Activated CD4-positive, alpha-beta T cell treated with anti-CD3 and anti-CD28 coated beads, Interleukin-2, amount 10 ng/mL, durations not matched to agents 7 days and 5 days (primary cell): ENCODE measurements at places on chromosomes 7 and 10. TPM values are rescaled to one million over a fixed set of nuclear protein-coding genes. Genes with fewer than 3 reads are reported as not detected.

GPER1 gene
- not detected for total RNA-seq

SERPINE1 gene
- total RNA-seq: 0.05 TPM

HMX3 gene
- total RNA-seq: not detected

PCLO gene
- not detected for total RNA-seq

IGFBP3 gene
- total RNA-seq: 4.0 TPM

FOXI2 gene
- total RNA-seq: not detected

TRA2A gene
- 109 TPM for total RNA-seq

TRIM24 gene
- total RNA-seq: 26.2 TPM

DNA sequence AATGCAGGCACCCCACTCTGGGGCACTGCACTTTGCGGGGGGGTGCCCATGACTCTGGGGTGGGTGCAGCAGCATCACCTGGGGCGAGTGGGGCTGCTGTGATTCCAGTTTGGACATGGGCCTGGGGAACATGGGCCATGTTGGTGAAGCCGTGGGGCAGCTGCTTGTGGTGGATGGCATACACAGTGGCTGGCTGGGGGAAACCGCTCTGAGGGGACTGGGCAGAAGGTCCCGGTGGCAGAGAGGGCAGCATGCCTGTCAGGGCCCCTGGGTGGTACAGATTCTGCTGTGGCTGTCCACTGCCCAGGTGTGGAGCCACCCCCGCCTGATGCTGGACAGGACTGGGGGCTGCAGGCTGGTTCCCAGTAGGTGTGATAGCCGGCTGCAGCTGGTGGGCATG lies 57.2 kb downstream of the LRRC72 start:
- H3K4me3 ChIP-seq: no peak overlapping the region
- no peaks in the 10 kb centered on the region for H3K27me3 ChIP-seq
- H3K4me1 ChIP-seq: no peaks in the 10 kb centered on the region
- no peaks in the 10 kb centered on the region for H3K36me3 ChIP-seq
- H3K27ac ChIP-seq: no peak overlapping the region
- DNase-seq: no peak

DNA sequence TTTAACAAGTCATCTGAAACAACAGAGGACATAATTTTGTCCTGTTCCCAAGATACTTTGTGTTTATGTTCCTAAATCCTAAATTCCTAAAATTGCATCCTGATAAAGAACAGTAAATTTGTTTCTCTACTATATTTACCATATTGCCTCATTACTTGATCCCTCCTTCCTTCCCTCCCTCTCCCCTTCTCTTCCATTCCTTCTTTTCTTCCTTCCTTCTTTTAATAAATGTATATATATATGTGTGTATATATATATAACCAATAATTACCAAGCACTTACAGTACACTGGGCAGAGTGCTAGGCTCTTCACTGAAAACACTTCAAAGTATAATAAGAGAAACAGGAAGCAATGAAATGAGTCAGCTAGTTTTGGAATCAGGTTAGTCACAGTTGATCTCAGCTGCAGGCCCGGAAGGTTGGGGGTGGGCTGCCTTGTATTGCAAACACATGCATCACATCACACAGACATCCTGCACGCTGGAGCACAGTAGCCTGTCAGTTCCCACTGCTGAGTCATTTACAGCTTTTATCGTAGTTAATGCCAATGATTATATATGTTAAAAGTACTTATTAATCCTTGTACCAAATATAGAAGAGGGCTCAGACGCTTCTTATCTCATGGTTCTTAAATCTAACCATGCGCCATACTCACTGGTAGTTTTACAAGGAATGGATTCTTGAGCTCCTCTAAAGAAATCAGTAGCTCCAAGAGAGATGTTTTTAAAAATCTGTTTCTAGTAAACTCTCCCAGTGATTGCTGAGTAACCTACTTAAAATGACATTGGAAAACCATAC lies 551.7 kb downstream of the GRM8 start:
- H3K4me1 ChIP-seq: peaks cover 6% of the 10 kb centered on the region
- H3K36me3 ChIP-seq: no peaks in the 10 kb centered on the region
- H3K27ac ChIP-seq: no peak overlapping the region
- H3K4me3 ChIP-seq: no peak overlapping the region
- DNase-seq: peak; percentile 59

DNA sequence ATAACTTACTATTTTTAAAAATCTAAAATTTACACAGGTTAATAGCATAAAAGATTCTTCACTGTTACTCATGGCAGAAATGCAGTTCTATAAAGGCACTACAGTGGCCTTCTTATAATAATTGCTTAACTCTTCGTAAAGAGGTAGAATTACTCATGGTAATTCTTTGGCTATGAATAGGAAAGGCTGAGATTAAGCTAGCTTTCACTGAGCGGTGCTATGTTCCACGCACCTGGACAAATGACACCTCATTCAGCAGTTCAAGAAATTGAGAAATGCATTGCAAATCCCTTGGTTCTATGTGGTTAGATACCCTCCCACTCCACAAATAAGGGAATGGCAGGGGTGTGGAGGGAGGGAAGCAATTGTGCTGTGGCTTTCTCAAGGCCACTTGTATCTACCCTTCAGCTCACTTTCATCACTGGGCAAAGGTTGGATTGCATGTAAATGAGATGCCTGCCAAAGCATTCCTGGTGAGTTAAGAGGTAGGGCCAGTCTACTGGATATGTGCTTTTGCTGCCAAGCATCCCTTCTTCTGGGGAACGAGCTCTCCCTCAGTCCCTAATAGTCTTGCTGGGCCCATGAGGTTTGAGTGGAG lies 210.9 kb downstream of the TEX36 start:
- H3K4me1 ChIP-seq: no peaks in the 10 kb centered on the region
- DNase-seq: no peak
- peaks cover 2% of the 10 kb centered on the region for H3K27me3 ChIP-seq
- no peaks in the 10 kb centered on the region for H3K36me3 ChIP-seq
- no peak overlapping the region for H3K27ac ChIP-seq
- H3K4me3 ChIP-seq: no peak overlapping the region

DNA sequence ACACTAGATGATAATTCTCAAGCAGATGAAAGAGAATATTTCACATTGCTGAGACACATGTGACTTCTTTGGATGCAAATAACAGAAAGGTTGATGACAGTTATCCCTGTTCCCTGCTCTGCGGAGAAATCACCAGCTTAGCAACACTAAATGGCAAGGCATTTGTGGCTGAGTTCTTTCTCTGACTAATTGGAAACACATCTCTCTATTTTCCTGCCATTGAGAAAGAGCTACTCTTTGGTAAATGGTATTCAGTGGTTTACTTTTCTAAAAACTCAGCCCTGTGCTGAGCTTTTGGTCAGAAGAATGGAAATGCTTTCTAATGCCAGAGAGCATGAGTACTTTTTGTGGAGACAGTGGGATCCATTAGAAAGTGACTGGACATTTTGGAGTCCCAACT lies 771.4 kb downstream of the LRMDA start:
- no peaks in the 10 kb centered on the region for H3K4me1 ChIP-seq
- H3K27me3 ChIP-seq: no peaks in the 10 kb centered on the region
- DNase-seq: no peak
- no peak overlapping the region for H3K27ac ChIP-seq
- H3K36me3 ChIP-seq: no peaks in the 10 kb centered on the region

GRCh38 chr7:121395494-121395960 lies 581 bp downstream of the FAM3C start:
- H3K27me3 ChIP-seq: no peaks in the 10 kb centered on the region
- peak; percentile 42 for DNase-seq
- peak overlapping the region; percentile 81 for H3K4me3 ChIP-seq
- H3K36me3 ChIP-seq: peaks cover 18% of the 10 kb centered on the region
- H3K27ac ChIP-seq: peak overlapping the region; percentile 83

DNA sequence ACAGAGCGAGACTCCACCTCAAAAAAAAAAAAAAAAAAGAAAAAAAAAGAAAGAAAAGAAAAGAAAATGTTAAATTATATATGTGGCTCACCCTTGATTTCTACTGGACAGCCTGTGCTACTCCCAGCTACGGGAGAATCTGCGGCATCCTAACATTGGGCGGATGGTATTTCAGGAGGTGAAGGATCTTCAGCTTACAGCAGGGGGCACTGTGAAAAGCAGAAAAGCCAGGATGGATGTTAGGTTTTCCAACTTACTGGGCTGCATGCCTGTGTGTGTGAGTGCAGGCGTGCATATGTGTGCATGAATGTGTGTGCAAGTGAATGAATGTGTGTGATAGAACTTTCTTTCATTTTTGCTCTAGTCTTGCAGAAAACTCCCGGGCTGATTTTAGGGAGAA lies 1066.5 kb downstream of the TYW1 start:
- no peaks in the 10 kb centered on the region for H3K27me3 ChIP-seq
- no peaks in the 10 kb centered on the region for H3K4me1 ChIP-seq
- no peaks in the 10 kb centered on the region for H3K36me3 ChIP-seq
- H3K27ac ChIP-seq: no peak overlapping the region

GRCh38 chr10:61791216-61791615 lies 110.3 kb upstream of the ARID5B start:
- H3K27ac ChIP-seq: no peak overlapping the region
- no peaks in the 10 kb centered on the region for H3K36me3 ChIP-seq
- no peak for DNase-seq

DNA sequence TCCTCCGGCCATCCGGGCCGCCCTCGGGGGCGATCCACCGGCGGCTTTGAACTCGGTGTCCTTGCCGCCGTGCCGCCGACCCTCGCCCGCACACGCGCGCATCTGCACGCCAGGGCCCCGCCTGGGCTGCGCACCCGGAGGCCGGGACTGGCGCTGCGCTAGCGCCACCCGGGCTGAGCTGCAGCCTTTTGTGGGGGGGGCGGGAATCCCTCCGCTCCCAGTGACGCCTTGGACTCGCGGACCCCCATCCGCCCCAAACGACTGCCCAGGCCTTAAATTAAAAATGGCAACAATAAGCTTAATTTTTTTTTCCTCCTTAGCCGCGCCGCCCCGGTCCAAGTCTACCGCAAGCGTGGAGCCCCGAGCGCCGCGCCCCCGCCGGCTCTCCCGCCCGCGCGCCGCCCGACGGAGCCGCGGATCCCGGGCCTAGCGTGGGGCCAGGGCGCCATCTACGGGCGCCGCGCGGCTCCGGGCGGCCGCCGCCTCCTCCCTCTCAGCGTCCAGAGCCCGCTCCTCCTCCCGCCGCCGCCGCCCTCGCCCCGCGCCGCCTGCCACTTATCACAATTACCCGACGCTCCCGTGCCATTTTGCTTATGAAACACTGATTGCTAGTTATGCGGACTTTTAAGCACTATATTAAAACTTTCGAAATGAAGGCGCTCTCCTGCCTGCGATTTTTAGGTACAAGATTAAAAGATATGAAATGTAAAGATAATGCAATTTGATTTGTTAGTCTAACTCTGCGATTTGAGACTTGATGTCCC lies 7.5 kb upstream of the EBF3 start:
- H3K4me3 ChIP-seq: peak overlapping the region; percentile 38
- H3K4me1 ChIP-seq: peaks cover 11% of the 10 kb centered on the region
- H3K27me3 ChIP-seq: peaks cover 72% of the 10 kb centered on the region
- peak; percentile 19 for DNase-seq

DNA sequence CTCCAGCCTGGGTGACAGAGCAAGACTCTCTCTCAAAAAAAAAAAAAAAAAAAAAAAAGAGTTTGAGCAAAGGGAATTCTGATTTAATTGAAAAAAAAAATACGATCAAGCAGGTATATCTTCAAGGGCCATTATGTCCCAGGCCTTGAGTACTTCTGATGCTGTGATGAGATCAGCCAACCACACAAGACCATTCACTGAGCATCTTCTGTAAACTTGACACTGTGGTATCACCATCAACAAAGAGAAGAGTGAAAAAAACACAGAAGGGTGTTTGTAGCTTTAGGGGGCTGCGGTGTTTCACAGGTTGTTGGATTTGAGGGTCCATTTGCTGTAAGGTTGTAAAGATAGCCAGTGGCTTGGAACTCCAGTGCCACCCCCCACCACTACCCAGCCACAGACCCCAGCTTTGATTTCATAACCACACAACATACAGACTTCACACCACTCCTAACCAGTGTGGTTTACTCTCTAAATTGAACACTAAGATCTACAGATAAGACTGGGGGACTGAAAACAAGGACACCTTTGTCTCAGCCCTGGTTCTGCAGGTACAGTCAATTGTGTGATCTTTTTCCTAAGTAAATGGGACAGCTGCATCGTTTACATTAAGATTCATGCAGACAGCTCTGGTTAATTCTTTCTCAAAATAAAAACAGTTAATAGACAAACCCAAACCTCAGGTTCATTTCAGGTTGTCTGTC lies 66.4 kb downstream of the CDC123 start:
- H3K27me3 ChIP-seq: no peaks in the 10 kb centered on the region
- DNase-seq: peak; percentile 27
- no peak overlapping the region for H3K27ac ChIP-seq
- no peaks in the 10 kb centered on the region for H3K36me3 ChIP-seq
- no peak overlapping the region for H3K4me3 ChIP-seq
- H3K4me1 ChIP-seq: peaks cover 26% of the 10 kb centered on the region

GRCh38 chr10:107546986-107547385 lies 382.5 kb upstream of the SORCS1 start:
- no peak overlapping the region for H3K4me3 ChIP-seq
- H3K27ac ChIP-seq: no peak overlapping the region
- no peaks in the 10 kb centered on the region for H3K36me3 ChIP-seq

DNA sequence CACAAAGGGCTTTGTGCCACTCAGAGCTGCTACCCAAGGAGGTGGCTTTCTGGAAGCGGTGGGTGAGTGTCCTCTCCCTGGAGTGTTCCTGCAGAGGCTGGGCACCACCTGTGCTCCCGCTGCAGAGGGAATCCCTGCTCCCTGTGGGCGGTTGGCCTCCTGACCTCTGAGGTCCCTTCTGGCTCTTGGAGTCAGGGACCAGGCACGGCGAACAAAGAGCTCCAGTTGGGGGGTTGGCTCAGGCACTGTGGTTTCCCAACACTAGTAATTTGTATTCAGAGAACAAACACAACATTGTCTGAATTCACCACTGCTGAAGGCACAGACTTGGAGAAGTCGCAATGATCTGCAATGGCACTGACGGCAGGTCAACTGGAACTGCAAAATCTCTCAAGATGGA lies 328.9 kb downstream of the PRPF18 start:
- no peaks in the 10 kb centered on the region for H3K36me3 ChIP-seq
- DNase-seq: no peak
- no peak overlapping the region for H3K27ac ChIP-seq
- no peaks in the 10 kb centered on the region for H3K4me1 ChIP-seq

DNA sequence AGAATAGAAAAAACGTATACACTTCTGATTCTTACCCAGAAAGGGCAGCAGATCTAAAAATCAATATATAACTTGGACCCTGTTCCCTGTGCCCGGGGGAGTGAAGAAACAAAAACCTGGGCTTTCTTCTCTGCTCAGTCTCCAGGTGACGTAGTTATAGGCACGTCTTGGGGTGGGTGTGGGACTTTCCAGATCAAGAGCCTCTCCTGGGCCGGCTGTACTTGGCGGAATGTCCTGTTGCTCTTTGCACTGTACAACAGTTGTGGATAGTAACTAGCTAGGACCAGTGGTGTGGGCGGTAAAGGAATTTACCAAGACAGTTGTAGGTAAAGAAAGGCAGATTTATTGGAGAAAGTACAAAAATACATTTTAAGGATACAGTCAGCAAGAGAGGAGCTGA lies 40.4 kb upstream of the STEAP4 start:
- DNase-seq: no peak
- H3K4me1 ChIP-seq: no peaks in the 10 kb centered on the region
- no peak overlapping the region for H3K4me3 ChIP-seq
- no peaks in the 10 kb centered on the region for H3K36me3 ChIP-seq

DNA sequence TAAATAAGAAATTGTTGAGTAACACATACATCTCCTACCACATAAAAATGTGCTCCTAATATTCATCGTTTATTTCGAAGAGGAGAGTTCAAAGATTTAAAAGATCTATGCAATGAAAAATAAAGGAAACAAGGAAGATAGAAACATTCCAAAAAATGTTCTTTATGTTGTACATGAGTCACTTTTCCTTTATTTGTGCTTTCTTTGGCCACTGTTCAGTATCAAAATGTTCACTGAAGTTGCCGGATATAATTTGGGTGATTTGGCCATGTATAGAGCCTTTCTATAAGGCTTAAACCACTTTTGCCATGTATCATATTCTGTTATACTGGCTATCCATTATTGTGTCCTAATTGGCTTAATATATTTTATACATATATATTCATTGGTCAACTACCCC lies 62.9 kb upstream of the PRR15 start:
- H3K4me3 ChIP-seq: no peak overlapping the region
- no peaks in the 10 kb centered on the region for H3K36me3 ChIP-seq
- no peaks in the 10 kb centered on the region for H3K27me3 ChIP-seq
